ENCODE measurements at places on chromosomes 5 and 9.

DNA sequence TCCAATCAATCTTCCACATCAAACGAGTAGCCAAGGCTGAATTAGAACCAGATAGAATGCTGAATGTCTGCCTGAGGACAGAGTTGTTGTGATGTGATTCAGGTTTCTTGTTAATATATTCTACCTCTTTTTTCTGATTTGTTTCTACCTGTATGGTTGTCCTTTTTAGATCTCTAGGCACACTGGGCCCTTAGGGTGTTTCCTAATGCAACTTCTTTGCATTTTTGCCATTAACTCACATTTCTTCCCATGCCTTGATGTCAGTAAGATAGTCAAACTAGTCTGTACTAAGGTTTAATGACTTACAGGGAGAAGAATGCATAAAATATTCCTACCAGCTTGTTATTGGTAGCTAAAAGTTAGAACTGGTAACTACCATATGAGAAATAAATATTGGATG lies 413.6 kb downstream of the CCDC171 start:
- DNase-seq: no peak

DNA sequence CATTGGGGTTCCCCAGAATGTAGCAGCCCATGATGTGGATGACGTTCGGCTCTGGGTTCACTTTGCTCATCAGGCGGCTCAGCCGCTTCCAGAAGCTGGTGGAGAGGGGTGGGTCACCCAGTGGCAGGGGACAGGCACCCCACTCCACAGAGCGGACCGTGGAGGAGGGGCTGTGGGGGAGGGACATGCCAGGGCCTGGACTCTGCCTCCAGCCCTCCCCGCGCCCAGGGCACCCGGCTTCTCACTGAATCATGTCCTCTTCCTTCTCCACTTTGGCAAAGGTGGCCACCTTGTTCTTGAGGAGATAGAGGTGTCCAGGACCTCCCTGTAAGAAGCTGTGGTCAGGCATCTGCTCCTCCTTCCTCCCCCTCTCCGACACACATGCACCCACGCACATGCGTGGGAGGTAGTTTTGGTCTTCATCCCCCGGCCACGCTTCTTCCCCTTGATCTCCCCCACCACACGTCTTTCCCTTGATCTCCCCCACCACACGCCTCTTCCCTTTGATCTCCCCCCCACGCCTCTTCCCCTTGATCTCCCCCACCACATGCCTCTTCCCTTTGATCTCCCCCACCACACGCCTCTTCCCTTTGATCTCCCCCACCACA lies 8.9 kb upstream of the ENTPD8 start:
- no peak for DNase-seq

- no peak for DNase-seq
Measured at GRCh38 chr9:126383406-126384046, 56.9 kb downstream of the MVB12B start.

DNA sequence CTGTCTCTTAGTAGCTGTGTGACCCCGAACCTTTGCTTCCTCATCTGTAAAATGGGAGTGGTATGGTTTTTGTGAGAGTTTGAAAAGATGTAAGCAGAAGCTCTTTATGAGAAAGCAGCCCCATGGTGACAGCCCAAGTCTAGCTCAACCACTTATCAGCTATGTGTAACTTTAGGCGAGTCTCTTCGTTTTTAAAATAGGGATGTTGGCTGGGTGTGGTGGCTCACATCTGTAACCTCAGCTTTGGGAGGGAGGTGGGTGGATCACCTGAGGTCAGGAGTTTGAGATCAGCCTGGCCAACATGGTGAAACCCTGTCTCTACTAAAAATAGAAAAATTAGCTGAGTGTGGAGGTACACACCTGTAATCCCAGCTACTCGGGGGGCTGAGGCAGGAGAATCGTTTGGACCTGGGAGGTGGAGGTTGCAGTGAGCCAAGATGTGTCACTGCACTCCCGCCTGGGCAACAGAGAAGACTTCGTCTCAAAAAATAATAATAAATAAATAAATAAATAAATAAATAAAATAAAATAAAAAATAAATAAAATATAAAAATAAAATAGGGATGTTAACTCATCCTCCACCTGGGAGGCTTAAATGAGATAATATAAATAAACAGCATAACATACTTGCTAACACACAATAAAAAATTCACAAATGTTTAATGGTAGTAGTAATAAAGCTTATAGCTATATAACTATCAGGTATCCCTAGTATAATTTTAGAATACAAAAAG lies 71.7 kb downstream of the APBA1 start:
- DNase-seq: no peak

DNA sequence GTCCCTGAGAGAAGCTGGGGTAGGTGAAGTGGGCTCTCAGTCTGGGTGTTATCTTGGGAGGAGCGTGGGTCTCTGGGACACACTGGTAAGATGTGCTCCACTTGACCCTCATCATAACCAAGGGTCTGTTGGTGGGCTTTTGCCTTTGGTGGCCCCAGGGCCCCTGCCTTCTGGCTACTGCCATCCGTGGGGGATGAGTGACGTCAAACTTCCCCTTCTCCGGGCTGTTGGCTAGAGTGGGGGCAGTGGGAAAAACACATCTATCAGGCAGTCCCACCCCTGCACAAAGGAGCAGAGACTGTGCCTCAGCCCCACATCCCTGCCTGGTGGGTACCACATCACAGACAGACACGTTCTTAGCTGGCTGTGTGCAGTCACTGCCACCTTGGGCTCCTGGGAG lies 35.1 kb downstream of the GADD45G start:
- no peak for DNase-seq

- no peak for DNase-seq
Measured at GRCh38 chr5:128870373-128870772, 94.9 kb upstream of the SLC27A6 start.

GRCh38 chr9:107337676-107338590 lies 54.9 kb downstream of the RAD23B start:
- no peak for DNase-seq

DNA sequence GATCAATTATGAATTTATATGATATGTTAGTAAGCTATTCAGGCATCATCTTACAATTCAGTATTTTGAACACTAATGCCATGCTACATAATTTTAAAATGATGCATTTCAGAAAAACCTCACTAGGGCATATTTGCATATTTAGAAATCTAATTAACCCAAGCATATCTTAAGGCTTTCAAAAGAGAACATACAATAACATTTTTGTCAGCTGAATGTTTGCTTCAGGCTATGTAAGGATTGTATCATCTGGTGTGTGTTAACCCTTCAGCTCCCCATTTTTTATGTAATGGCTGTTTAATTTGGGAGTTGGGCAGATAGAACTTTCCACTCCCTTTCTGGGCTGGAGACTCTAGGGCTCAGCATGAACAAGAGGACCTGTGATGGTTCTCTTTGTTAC lies 299.1 kb upstream of the EFNA5 start:
- DNase-seq: no peak

DNA sequence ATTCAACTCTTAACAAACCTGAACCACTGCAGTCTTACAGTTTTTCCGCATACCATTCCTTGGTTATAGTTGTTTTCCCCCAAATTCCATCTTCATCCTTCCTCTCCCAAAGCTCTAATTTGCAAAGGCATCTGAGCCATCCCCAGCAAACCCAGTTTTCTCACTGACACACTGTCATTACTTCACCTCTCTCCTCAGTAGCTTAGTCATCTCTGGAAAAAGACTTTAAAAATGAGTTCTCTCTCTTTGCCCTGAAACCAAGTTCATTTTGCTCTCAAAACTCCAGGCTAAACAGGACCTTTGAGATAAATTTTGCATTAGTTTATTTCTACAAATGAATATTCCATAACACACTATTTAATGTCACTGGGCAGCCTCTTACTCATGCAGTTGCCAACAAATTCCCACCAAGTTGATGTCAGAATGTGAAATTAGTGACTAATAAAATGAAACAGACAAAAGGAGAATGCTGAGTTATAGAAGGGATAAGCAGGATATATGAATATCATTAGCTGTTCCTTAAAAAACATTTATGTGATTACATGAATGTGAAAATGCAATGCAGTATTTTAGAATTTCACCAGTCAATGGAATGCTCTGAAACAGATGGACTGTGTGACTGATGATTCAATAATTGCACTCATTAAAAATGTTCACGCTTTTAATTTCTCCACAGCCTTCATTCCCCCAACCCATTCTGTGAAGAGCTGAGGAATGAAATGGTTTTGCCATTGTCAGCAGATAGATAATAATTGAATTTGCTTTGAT lies 107.4 kb upstream of the DMAC1 start:
- no peak for DNase-seq

DNA sequence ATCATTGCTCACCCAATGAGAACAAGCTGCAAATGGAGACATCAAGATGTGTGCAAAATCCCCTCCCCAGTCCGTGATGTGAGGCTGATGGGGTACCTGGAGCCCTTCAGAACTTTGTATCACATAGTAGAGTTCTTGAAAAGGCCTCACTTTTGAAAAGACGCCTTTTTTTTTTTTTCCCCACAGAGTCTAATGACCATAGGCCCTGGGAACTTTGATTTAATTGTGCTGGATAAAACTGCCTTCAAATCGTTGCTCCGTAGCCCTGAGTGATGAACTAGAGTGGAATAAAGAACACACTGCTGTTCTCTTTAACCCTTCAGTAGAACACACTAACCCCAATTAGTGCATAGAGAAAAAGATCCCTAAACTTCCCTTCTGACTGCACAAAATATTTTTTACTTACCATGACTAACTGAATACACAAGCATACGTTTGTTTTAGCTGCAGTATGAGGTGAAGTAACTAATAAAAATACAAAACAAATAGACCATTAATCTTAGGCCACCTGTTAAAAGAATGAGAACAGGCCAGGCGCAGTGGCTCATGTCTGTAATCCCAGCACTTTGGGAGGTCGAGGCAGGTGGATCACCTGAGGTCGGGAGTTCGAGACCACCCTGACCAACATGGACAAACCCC lies 15.1 kb downstream of the PSAT1 start:
- DNase-seq: no peak

DNA sequence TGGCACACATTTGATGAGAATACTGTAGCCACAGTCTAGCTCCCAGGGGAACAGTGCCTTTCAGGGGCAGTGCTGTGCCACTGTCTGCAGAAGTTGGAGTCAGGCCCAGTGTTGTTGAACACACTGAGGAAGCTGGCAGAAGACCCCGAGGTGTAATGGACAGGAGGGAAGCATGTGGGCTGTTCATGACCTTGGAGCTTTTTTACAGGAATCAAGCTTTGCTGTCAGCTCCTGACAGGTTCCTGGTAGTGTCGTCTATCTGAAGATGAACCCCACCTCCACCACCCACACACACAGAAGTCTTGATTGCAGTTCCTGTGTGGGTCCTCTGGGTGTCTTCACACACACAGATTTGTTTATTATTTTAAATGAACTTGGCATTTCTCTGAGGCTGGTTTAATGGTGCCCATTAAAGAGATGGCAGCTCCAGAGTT lies 40.3 kb upstream of the TNFAIP8 start:
- DNase-seq: no peak

DNA sequence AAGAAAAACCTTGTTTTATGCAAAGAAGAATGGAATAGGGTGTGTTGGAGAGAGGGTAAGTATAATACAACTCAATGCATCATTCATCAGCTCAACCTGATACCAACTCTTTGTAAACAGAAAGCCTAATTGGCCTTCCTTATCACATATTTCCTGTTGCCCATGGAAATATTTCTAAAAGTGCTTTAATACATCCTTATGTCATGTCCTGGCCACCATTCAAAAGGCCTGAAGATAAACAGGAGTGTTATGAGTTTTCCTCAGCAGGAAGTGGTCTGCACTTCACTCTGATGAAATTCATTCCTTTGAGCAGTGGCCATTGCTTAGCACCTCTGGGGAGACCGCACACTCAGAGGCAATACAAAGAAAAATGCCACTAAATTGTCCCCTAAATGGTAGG lies 511.2 kb downstream of the SEMA5A start:
- DNase-seq: peak; percentile 21

- DNase-seq: no peak
Measured at GRCh38 chr9:81539317-81539716, 150.0 kb downstream of the TLE1 start.

GRCh38 chr9:133351908-133352634 lies 4.1 kb downstream of the RPL7A start:
- DNase-seq: no peak

DNA sequence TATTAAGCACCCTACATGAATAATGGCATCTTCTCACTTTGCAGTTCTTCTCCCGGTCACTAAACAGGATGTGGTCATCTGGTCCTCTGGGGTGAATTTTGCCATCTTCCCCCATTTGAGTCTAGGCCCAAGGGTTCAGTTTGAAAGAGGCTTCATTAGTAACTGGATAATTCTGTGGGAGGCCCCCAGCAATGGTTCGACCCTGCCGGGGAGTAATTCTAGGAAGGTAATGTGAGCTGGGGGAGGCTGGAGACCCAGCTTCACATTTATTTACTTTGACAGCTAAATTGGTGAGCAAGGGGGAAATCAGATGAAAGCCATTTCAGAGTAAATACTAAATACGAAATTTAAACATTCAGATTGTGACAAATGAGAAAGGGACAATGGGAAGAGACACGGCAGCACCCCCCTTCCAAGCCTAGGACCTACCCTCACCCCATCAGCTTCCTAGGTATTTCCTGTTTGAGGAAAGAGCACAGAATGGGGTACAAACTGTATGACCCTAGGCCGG lies 4.1 kb upstream of the LHX6 start:
- no peak for DNase-seq

DNA sequence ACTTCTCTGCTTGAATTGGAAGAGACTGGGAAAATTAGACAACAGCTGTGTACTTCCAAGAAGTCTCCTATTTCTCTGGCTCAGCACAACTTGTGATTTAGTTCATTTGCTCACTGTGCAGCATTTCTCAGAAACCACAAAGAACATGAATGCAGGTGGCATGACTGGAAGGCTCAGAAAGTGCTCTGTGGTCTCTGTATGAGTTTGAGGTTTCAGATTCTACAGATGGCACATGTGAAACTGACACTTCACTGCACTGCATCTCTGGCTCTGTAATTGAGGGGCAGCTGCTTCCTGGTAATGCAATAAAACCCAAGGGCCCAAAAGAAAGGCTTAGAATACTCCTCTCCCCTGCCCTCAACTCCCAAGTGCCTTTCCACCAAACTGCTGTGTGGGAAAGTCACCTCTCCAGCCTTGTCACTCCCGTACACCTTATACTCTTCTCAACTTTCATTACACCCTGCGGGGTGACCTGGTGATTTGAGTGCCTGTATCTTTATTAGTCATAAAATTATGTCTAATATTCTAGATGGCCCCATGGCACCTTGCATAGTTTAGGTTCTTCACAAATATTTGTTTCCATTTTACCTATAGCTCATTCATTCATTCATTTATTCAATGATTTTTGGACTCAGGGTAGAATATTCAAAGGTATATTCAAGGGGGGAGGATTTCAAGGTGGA lies 82.5 kb downstream of the ESM1 start:
- DNase-seq: no peak

GRCh38 chr9:100346836-100347235 lies 5.9 kb downstream of the TEX10 start:
- DNase-seq: no peak

DNA sequence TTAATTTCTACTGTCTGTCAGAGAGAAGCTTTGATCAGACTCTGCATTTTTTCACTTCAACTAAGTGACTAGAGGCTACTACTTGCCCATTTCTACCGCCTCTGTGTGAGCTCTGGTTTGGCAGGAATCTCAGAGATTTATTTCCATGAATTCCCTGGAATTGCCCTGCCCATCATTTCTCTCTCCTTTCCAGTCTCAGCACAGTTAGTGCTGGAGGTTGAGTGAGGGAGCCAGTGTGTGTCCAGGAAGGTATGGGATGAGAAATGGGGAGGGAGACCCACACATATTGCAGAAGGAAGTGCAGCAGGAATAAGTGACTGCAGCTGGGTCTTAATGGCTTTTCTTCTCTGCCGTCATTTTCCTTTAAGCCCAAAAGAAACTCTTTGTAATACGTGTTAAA lies 443.1 kb upstream of the ZNF462 start:
- no peak for DNase-seq

Data from amniotic stem cell (primary cell).